ENCODE measurements at places on chromosomes 1 and 21. TPM values are rescaled to one million over a fixed set of nuclear protein-coding genes. Genes with fewer than 3 reads are reported as not detected.

DNA sequence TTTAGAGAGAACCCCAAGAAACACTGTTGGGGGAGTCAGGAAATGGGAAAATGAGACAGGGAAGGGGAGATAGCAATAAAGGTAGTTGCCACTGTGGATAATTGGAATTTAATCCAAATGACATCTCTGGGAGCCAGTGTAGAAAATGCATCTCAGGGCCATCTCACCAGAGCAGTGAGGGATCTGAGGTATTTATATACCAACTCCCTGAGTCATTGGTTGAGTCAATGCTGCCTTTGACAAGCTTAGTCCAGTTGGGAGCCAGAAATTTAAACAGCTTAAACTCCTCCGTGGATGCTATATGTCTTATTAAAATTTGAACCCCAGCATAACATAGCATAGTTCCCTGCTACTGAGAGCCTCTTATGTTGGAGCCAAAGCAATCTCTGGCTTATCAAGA lies 140.3 kb downstream of the SLC30A10 start:
- H3K27ac ChIP-seq = no peak overlapping the region
- no peaks in the 10 kb centered on the region for H3K36me3 ChIP-seq
- no peak for DNase-seq
- H3K27me3 ChIP-seq = peaks cover 4% of the 10 kb centered on the region
- H3K4me3 ChIP-seq = no peak overlapping the region

- no peaks in the 10 kb centered on the region for H3K36me3 ChIP-seq
- no peak overlapping the region for H3K4me3 ChIP-seq
- H3K27ac ChIP-seq = no peak overlapping the region
- no peaks in the 10 kb centered on the region for H3K4me1 ChIP-seq
Observed at GRCh38 chr1:186144505-186144904, 230.5 kb downstream of the TPR start.

DNA sequence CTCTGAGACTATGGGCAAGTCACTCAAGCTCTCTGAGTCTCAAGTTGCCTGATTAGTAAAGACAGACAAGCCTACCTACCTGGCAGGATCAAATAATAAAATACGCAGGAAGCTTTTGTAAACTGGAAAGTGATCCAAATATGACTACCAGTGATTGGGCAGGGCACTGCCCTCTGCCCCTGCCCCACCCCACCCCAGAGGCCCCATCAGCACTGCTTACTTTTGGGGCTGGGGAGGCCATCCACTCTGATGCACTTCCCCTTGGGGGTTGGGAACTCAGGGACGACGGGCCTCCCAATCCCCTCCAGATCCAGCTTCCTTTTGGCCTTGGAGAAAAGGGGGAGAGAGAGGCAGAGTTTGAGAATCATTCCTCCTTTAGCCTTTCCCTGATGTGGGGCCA lies 6.9 kb downstream of the E2F2 start:
- no peaks in the 10 kb centered on the region for H3K27me3 ChIP-seq
- H3K27ac ChIP-seq = no peak overlapping the region
- no peak overlapping the region for H3K4me3 ChIP-seq
- no peak for DNase-seq

DNA sequence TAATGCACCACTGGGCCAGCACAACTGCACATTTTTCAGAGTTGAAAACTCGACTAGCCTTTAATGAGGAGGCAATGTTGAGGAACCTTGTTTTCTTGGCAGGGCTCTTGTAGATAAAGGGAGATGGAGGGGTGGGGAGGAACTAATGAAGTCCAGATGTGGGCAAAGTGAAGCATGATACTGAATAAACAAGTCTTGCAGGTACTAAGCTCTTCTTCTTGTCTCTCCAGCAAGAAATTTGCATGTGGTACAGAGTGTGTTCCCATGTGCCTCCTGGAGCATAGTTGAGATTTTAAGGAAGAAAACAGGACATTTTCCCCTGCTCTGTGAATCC lies 47.0 kb downstream of the PLPP3 start:
- DNase-seq = no peak
- no peaks in the 10 kb centered on the region for H3K4me1 ChIP-seq
- no peak overlapping the region for H3K4me3 ChIP-seq
- H3K27ac ChIP-seq = no peak overlapping the region
- H3K36me3 ChIP-seq = no peaks in the 10 kb centered on the region

DNA sequence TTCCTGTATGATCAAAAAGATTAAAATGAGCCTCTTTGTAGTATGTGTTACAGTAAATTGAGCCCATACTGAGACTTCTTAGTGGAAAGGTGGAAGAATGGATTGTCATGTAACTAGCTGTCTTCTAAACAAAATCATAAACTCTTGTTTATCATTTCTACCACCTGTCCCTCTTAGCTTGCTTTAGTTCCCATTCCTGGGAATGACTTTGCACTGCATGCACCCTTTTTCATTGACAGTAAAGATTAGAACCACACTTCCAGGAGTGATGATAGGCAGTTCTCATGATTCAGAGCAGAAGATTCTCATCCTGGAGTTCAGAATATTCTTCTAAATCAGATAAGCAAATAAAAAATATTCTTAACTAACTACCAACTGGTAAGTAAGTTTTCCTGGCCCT lies 28.0 kb downstream of the DENND2D start:
- H3K36me3 ChIP-seq = peaks cover 27% of the 10 kb centered on the region
- H3K27me3 ChIP-seq = no peaks in the 10 kb centered on the region
- H3K27ac ChIP-seq = no peak overlapping the region
- no peak overlapping the region for H3K4me3 ChIP-seq

Gene OR2T29
- total RNA-seq = not detected
